ENCODE measurements at places on chromosomes 1 and 21.
A peak's percentile ranks its signal among the peaks of the same experiment; 100 is the strongest.

DNA sequence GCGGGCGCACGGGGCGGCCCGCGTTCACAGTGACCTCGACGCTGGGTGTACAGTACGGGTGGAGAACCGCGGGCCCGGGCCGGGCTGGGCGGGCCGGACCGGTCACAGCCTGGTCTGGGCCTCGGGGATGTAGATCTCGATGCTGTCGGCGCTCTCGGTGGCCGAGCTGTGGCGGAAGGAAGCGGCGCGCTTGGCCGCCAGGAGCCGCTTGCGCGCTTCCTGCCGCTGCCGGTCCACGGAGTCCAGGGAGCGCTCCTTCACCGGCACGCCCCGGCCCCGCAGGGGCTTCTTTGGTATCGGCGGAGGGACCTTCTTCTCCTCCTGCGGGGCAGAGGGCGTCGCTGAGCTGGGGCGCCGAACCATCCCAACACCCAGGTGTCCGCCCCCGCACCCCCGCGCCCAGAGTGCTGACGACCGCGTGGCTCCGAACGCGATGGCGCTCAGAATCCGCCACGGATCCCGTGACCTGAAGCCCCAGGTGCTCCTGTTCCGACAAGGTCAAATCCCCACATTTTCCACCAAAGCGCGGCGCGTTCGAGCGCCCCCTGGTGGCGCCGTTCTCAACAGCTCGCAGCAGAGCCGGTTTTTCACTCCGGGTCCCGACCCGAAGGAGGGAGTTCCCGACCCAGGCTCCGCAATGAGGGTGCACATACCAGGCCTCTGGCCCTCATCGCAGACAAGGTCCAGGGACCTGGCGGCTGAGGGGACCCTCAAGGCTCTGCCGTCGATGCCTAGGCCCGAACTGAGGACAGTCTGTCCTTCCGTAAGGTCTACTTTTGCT lies 6.6 kb upstream of the SMIM12 start:
- DNase-seq, result peak; percentile 92

DNA sequence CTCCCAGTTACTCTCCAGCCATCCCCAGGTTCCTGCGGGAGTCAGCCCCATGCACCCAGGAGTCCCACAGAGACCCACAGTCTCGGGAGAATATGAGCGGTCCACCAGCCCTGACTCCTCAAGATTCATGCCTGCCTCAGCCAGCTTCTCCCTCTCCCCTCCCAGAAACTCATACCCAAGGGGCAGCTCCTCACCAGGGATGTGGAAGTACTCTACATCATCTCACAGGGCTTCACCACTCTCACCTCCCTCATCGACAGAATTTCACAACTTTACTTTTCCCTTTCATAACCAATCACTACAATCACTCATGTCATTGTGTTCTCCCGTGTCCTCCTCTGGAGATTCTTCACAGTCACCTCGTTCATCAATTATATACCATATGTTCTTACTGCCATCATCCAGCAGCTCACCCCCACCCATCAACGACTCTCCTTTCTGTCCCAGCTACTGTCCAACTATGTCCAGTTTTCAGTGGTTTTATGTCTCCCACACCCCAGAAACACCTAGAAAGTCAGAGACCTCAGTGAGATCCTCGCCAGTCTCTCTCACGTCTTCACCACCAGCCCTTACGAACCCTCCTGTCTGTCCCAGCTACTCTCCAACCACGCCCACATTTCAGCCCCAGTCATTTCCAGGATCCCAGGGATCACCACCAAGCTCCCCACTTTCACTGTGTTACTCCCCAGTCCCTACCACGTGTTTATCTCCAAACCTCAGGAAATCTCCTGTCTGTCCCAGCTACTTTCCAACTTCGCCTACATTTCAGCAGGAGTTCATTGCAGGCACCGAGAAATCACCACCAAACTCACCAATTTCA lies 1530.1 kb upstream of the TPTE start:
- DNase-seq, result no peak

DNA sequence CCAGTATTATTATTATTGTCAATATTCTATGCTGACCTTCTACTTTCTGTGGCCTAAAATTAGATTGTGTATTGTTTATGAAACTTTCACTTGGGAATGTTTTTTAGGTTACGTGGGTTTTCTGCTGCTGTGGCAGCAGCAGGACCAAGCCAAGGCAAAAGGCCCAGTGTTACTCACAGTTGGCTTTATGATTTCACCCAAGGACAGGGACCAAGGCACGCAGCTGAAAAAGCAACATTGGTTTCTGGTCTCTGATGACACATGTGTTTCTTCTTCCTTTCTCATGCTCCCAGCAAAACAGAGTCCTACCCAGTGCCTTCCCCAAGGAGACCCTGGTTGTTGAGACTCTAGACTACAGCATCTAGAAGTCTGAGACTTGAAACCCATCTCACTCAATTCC lies 413.7 kb downstream of the SETD4 start:
- no peak for DNase-seq

GRCh38 chr1:228839656-228840055 lies 104.4 kb downstream of the RHOU start:
- DNase-seq, result no peak

DNA sequence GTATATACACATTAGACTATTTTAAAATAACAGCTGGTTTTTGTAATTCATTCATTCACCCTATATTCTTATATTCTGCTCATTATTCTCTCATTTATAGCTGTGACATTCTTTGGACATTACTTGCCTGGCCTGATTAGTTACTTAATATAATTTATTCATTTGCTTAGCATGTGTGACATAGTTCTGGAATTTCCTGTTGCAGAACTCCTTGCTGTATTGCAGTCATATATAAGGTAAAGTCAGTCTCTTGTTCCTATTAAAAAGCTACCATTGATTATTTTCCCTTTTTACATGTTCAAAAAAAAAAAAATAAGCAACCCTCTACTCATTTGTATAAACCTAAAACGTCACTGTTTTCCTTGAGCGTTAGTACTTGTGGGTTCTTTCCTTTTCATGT lies 23.9 kb downstream of the GNAT2 start:
- no peak for DNase-seq

- DNase-seq, result no peak
These were observed 14.6 kb upstream of the TRNP1 start for GRCh38 chr1:26978901-26979300.

- DNase-seq, result no peak
These were observed 57.9 kb downstream of the FMN2 start for GRCh38 chr1:240149484-240150094.

DNA sequence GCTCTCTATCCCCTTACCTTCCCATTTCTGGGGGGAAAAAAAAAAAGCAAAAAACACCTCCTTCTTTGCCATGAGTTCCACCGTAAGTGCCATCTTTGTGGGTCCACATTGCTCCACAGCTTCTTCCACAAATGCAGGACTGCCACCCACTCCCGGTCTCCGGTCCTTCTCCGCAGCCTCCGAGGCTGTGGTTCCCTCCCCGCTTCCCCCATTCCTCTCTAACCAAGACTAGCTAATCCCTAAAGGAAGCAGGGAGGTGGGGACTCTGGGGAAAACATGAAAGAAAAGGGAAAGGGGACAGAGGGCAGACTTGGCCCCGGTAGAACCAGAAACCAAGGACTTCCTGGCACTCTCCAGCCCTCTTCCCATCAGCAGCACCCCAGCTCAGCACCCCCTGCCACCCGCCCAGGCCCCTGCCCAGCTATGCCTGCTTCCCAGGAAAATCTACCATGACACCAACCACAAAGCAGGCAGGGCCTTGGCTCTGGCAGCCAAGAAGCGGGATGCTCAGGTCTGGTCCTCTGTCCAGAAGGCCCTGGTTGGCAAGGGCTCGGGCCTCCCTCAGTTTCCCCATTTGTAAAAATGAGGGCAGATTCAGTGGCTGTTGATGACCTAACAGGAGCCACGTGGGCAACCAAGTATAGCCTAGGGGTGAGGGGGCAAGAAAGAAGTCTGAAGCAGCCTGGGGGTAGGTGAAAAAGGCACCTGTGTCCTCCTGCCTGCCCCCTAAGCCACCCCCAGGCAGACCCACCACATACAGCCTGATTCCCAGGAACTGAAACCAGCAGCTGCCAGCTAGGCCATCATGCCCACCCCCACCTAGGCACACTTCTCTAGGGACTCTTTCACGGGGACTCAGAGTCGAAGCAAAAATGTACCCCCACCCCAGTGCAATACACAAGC lies 2.5 kb downstream of the EPHA2 start:
- no peak for DNase-seq

DNA sequence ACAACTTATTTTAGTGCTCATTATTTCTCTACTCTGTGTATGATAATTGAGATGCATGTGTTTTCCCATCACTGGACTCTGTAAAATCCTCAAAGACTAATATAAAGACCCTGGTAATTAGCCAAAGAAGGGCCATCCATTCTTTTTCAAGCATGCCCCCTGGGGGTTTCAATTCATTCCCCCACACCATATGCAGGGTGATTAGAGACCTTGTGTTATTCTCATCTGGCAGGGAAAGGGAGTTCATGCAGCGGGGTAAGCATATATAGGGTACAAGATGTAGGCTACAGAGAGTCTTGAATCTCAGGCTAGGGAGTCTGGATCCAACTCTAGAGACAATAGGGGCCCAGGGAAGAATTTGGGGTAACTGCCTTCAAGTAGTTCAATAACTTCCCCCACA lies 166.5 kb downstream of the TNR start:
- DNase-seq, result no peak

GRCh38 chr1:189351960-189352359 lies 1125.7 kb downstream of the BRINP3 start:
- no peak for DNase-seq

DNA sequence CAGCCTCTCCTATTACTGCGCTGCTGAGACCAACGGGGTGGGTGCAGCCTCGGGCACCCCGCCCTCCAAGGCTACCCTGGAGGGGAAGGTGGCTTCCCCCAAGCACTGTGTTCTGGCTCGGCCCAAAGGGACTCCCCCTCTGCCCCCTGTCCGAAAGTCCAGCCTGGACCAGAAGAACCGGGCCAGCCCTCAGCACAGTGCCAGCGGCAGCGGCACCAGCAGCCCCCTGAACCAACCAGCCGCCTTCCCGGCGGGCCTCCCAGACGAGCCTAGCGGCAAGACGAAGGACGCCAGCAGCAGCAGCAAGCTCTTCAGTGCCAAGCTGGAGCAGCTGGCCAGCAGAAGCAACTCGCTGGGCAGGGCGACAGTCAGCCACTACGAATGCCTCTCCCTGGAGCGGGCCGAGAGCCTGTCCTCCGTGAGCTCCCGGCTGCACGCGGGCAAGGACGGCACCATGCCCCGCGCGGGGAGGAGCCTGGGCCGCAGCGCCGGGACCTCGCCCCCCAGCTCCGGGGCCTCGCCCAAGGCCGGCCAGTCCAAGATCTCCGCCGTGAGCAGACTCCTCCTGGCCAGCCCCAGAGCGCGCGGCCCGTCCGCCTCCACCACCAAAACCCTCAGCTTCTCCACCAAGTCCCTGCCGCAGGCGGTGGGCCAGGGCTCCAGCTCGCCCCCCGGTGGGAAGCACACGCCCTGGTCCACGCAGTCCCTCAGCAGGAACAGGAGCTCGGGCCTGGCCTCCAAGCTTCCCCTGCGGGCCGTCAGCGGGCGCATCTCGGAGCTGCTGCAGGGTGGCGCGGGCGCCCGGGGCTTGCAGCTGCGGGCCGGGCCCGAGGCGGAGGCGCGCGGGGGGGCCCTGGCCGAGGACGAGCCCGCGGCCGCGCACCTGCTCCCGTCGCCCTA lies 533.1 kb downstream of the KIF26B start:
- DNase-seq, result no peak

DNA sequence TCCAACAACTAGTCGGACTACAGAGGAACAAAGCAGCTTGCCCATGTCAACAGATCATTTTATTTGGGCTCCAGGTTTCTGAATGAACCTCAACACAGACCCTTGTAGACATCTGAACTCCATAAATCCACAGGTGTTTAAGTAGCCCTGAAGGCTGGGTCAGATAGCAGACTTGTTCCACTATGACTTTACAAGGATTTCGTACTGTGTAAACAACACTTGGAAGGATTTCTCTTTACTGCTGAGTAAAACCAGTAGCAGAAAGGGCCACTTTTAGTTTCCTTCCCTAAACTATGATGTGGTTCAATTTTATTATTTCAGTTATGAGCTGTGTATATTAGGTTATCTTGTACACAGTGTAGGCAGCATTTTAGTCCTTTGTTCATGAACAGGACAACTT lies 316.4 kb upstream of the ADGRL2 start:
- DNase-seq, result no peak

GRCh38 chr1:8152731-8153702 lies 126.9 kb upstream of the ERRFI1 start:
- DNase-seq, result no peak

GRCh38 chr1:147492207-147492606 lies 49.1 kb upstream of the BCL9 start:
- no peak for DNase-seq

DNA sequence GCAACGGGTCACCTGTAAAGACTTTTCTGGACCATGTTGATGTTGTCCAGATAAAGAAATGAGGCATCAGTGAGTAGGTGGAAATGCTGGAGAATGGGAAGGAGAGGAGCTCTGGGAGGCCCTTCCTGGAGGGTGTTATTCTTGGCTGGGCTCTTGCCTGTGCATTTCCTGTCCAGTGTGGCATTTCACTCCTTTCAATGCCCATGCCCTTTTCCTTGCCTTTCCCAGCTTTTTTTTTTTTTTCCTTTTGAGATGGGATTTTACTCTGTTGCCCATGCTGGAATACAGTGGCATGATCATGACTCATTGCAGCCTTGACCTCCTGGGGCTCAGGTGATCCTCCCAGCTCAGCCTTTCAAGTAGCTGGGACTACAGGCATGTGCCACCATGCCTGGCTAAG lies 11.8 kb downstream of the NOS1AP start:
- DNase-seq, result no peak

GRCh38 chr1:180278596-180279395 lies 48.7 kb downstream of the LHX4 start:
- DNase-seq, result no peak

GRCh38 chr1:99970713-99971255 lies 988 bp downstream of the SLC35A3 start:
- DNase-seq, result no peak

DNA sequence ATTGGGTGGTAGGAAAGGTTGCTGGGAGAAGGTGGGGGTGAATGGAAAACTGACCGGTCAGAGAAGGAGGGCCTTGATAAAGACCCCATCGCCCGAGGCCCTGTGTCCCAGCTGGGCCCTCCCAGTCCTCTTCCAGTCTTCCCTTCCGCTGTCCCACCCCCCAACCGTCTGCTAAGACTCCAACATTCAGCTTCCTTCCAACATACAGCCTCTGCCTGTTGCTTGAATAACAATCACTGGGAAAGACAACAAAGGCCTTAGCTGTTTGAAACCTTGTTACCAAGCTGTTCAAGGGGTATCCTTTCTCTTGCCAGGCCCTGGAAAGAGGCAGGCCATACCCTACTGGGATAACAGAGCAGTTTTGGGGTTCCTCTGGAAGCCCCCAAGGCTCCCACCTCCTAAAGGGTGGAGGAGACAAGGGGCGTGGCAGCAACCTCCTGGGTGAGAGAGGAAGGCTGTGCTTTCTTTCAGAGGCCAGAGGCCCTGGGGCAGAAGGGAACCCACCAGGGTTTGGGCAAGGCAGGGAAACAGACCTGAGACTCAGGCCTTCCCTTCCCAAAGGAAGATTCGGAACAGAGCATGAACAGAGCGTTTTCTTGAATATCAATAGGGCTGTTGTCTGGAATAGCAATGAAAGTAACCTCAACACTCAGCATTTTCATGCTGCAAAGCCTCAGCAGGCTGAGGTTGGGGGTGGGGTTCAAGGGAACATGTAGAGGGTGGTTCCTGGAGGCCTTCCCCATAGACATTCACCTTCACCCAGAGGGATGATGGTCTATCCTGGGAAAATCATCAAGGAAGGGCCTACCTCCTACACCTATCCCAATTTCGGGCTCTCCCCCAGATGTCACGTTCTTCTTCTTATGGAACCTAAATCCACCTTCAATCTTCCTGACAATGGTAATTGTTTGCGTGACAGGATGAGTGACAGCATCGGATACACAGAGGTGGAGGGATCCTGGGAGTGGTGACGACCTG lies 4.1 kb downstream of the ETNK2 start:
- no peak for DNase-seq

GRCh38 chr1:180563026-180563827 lies 4.5 kb downstream of the OVAAL start:
- no peak for DNase-seq

All from progenitor cell of endocrine pancreas (in vitro differentiated cells).